Endothelial cell (in vitro differentiated cells): ENCODE measurements at places on chromosomes 1 and 21.

GRCh38 chr1:201649761-201650622 is 111.1 kb downstream of the NAV1 start:
- peak; percentile 61 for DNase-seq

DNA sequence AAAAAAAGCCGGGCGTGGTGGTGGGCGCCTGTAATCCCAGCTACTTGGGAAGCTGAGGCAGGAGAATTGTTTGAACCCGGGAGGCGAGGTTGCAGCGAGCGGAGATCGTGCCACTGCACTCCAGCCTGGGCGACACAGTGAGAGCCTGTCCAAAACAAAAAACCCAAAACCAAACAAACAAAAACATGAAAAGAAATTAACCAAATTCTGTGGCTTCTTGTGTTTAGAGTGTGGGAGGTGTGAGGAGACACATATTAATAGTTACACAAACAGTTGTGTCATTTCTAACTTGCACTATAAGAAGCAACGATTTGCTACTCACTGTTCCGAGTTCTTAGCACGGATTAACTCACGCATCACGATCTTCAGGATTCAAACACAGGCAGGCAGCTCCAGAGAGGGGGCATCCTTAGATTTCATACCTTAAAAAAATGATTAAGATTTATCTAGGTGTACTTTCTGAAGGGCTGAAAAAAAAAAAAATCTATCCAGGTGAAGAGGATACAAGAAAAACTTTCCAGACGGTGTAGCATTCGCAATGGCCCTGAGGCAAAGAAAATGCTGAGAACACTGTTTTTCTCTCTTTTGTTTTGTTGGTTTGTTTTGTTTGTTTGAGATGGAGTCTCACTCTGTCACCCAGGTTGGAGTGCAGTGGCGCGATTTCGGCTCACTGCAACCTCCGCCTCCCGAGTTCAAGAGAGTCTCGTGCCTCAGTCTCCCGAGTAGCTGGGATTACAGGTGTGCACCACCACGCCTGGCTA is 713 bp upstream of the HMGCL start:
- DNase-seq, result no peak

GRCh38 chr1:107829036-107829770 is 135.8 kb downstream of the VAV3 start:
- no peak for DNase-seq

- no peak for DNase-seq
Measured at GRCh38 chr21:46442938-46443337, 15.8 kb upstream of the DIP2A start.

DNA sequence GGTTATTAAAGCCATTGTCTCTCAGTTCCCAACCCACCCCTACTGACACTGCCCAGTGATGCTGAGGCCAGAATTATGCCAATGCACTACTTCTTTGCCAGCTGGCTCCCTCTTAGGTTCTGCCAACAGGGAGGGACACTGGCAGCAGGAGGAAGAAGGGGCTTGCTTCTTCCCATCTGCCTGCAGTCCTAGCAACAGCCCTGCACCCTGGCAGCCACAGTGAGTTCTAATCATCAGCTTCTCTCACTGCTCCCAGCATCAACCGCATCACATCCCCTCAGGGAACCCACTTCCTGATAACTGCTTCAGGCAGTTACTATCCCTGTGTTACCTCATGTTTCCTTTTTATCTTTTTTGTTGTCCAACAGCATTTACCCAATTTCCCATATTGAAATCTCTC is 86.2 kb downstream of the UBR4 start:
- DNase-seq, result no peak

DNA sequence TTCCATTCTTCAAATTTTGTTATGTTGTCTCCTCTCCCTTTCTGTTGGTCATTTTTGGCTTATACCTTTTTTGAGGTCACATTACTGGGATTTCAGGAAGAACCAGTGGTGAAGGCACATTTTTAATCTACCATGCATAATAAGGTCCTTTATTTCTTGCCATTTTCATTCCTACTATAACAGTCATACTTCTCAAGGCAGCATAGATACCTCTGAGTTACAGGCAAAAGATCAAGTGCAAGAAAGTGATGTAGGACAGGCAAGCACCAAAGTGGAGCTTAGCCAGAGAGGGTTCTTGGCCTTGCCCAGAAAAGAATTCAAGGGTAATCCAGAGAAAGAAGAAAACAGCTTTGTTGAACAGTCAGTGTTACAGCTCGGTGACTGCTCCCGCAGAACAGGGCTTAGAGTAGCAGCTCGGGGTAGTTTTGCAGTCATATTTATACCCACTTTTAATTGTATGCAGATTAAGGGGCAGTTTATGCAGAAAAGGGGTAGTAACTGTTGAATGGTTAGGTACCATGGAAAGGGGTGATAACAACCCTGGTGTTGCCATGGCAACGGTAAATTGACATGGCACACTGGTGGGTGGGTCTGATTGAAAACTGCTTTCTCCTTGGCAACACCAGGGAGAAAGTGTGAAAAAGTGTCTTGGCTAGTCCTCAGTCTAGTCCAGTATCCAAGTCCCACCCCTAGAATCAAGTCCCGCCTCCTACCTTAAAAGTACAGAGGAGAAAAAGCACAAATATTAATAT is 39.6 kb upstream of the DOCK7 start:
- no peak for DNase-seq

DNA sequence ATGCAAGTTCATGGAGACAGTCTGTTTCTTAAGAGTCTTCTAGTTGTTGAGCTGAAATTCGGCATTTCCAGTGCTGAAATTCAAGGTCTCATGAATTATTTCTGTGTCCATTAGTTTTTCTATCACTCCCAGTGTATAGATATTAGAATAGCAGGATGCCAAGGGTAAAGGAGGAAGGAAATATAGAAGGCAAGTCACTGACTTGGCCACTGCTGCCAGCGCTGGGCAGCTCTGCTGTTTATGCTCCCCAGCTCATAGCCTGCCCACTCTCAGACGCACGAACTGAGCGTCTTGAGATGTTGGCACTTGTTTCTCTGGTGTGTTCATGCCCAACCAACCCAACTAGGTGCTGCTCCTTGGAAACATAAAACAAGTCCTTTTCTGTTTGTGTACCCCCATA is 110.1 kb downstream of the SLC45A1 start:
- no peak for DNase-seq

GRCh38 chr1:204672482-204673121 is 12.9 kb downstream of the LRRN2 start:
- DNase-seq, result no peak

- peak; percentile 63 for DNase-seq
Measured at GRCh38 chr1:153509729-153510354, 25.9 kb downstream of the S100A6 start.

GRCh38 chr1:230753586-230754251 is 6.5 kb downstream of the CAPN9 start:
- DNase-seq, result peak; percentile 58

GRCh38 chr1:156081917-156082308 is 352 bp downstream of the MEX3A start:
- DNase-seq, result no peak

DNA sequence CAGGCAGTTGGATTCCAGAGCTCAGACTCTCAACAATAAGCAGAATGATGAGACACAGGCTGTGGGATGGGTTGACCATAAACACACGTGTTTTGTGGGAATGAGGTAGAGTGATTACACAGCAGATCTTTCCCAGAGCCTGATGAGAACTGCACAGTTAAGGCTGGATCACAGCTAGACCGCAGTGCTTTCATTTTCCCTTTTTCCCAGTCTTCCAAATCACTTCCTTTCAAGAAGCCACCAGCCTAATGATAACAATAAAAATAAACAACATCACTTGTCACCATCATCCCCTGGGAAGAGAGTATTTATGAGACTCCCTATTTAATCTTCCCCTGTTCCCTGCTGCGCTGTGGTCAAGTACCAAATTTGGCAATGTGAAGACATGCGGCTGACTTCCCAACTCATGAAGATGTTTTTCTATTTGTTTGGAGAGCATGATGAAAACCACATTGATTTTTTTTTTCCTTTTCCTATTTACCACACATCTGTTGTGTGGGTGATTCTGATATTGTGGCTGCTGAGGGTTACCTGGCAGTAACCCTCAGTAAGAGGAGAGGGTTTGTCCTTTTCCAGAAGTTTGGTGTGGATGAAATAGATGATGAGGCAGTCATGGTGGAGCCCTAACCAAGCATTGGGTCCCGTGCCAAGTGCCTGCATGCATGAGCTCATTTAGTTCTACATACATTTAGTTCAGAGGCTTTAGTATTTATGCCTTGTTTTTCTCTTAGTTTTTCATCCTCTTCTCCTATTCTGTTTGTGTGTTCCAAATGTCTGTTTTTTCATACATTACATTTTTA is 248.9 kb upstream of the HOOK1 start:
- DNase-seq, result no peak

DNA sequence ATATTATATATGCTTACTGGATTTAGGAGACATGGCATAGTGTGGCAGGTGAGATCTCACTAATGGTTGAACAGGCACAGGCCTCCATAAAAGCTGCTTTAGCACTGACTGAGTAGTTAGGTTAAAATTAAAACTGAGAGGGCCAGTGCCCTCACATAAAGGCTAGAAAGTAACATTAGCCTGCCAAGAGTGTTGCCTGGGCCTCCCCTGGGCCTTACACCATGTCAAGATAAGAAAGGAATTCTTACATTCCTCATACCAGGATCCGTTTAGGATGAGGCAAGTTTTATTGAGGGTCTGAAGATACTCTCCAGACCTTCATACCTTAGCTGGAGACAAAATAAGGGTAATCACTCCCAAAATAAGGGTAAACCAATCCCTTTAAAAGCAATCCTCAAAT is 1011.8 kb downstream of the PLA2G4A start:
- no peak for DNase-seq

DNA sequence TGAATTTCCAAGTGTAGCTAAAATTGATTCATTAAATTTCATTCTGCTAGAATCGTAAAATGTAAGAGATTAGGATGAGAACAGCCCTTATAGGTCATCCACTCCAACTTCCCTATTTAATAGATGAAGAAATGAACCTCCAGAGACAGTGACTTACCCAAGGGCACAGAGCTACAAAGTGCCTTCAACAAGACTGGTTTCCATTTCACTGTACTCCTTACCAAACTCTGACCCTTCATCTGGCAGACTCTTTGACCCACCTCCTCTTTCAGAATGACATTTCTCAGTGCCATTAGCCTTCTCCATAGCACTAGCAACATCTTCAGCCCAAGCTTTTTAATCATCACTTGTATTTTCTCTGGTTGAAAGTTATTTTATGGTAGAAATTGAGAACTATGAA is 161.3 kb downstream of the NEK7 start:
- no peak for DNase-seq

DNA sequence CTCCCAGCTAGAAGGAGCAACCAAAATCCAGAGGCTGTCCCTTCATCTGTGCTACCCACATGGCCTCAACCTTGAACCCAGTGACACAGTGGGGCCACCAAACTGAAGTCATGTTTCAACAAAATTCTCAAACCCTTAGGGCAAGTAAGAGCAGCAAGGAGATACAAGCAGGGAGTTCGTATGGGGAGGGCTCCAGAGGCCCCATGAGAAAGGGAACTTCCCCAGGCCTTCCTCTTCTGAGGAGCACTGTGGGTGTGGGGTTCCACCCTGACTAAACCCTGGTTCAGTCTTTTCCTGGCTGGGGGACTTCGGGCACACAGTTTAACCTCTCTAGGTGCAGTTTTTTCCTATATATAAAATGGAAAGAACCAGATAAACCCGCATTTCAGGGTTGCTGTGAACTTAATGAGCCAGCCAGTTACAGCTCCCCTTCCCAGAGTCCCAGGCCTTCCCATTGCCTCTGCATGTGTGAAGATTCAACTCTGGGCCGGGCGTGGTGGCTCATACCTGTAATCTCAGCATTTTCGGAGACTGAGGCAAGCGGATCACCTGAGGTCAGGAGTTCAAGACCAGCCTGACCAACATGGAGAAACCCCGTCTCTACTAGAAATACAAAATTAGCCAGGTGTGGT is 8.0 kb upstream of the THEMIS2 start:
- no peak for DNase-seq

DNA sequence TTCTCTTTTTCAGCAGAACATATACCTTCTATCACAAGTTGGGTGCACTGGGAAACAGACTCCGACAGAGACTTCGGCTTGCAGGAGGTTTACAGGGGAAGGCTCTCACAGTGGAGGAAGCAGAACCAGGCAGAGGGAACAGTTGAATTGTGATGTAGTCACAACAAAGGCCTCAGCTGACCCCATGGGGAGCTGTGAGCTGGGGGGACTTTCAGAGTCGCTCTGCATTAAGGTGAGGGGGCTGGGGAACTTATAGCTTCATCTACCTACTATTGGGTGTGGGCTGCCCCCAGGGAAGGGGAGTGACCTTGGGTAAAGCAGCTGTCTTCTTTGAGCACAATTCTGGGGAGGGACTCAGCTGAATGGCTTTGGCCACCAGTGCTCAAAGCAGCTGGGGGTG is 94.9 kb upstream of the POU3F1 start:
- no peak for DNase-seq

- DNase-seq, result no peak
Measured at GRCh38 chr1:30058970-30059369, 664.4 kb downstream of the MATN1 start.

GRCh38 chr1:222788402-222789156 is 26.3 kb upstream of the DISP1 start:
- no peak for DNase-seq

GRCh38 chr1:17561561-17561985 is 22.1 kb downstream of the ARHGEF10L start:
- no peak for DNase-seq

DNA sequence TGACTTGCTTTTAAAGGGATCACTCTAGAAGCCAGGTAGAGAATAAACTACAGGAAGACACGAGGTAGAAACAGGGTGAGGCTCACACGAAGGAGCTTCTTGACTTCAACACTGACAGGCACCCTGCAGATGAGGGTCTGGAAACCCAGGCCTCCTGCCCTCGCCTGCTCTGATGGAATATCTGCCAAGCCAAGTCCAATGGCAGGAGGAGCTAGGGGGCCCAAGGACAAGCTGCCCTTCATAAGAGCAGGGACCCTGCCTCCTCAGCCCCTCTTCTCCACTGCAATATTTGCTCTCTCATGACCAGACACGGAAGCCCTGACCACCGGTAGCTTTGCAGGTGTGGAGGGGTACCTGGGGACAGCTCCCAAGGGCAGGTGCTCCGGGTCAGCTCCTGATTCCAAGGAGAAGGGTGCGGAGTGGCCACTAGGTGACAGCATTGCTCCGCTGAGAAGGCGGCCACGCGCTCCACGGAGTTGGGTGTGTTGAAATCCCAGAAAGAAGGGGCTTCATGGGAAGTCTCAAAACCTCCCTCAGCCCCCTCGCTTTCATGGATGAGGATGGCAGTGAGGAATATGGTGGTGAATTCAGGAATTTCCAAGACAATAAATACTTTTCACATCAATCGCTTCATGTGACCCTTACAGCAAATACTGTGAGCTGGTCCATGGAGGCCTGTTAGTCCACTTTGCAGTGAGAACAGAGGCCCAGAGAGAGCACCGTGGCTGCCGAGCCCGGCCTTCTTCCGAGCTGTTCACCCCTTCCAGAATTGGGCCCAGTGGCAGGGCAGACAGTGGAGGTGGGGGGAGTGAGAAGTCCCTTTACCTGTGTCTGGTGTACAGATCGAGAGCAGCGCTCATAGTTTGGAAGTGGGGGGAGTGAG is 33.2 kb upstream of the PAX7 start:
- peak; percentile 75 for DNase-seq
